ENCODE measurements at places on chromosomes 5 and 9. TPM values are rescaled to one million over a fixed set of nuclear protein-coding genes. Genes with fewer than 3 reads are reported as not detected.

- H3K4me3 ChIP-seq: no peak overlapping the region
- H3K4me1 ChIP-seq: peaks cover 2% of the 10 kb centered on the region
- no peak for DNase-seq
- H3K36me3 ChIP-seq: peaks cover 3% of the 10 kb centered on the region
- H3K27ac ChIP-seq: no peak overlapping the region
- H3K27me3 ChIP-seq: no peaks in the 10 kb centered on the region
Observed at GRCh38 chr5:71830681-71831539, 111.8 kb downstream of the CARTPT start.

Gene ESM1
- polyA plus RNA-seq: not detected

GRCh38 chr9:16712787-16713186, 157.7 kb downstream of the BNC2 start:
- H3K4me3 ChIP-seq: no peak overlapping the region
- H3K4me1 ChIP-seq: peaks cover 4% of the 10 kb centered on the region
- H3K36me3 ChIP-seq: no peaks in the 10 kb centered on the region
- DNase-seq: no peak
- no peak overlapping the region for H3K27ac ChIP-seq

Gene CER1
- not detected for polyA plus RNA-seq

Gene PCDHGA2
- not detected for polyA plus RNA-seq

DNA sequence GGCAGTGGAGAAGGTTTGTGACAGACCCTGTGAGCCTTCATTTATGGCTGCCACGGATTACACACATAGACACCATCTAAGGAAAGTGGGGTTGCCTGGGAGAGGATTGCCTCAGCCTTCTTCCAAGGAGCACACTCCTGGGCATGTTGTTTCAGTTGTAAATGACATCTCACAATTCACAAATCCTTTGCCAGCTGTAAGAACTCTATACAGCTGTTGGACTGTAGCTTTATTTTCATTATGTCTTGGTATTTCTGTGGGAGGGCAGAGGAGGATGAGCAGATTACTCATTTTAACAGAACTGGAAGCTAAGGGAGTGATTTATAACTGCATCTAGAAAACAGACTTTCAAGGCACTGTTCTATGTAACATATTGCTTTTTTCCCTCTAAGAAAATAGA, 25.6 kb downstream of the MELK start:
- H3K36me3 ChIP-seq: no peaks in the 10 kb centered on the region
- no peaks in the 10 kb centered on the region for H3K27me3 ChIP-seq
- H3K4me3 ChIP-seq: no peak overlapping the region
- DNase-seq: no peak
- H3K27ac ChIP-seq: no peak overlapping the region

Gene BTF3
- 878 TPM for polyA plus RNA-seq

GRCh38 chr9:133935328-133936005, 56.7 kb downstream of the VAV2 start:
- no peak overlapping the region for H3K4me3 ChIP-seq
- no peak overlapping the region for H3K27ac ChIP-seq
- H3K27me3 ChIP-seq: no peaks in the 10 kb centered on the region
- H3K36me3 ChIP-seq: no peaks in the 10 kb centered on the region
- no peaks in the 10 kb centered on the region for H3K4me1 ChIP-seq

Measured in naive thymus-derived CD8-positive, alpha-beta T cell (primary cell).